ENCODE measurements at places on chromosomes 4 and X. TPM values are rescaled to one million over a fixed set of nuclear protein-coding genes. Genes with fewer than 3 reads are reported as not detected.

ARX gene
- total RNA-seq = 0.53 TPM

HSD17B11 gene
- total RNA-seq = 140 TPM

GRCh38 chr4:87745064-87745807 is 54.1 kb upstream of the IBSP start:
- H3K36me3 ChIP-seq = no peaks in the 10 kb centered on the region
- no peaks in the 10 kb centered on the region for H3K4me1 ChIP-seq
- no peak overlapping the region for H3K4me3 ChIP-seq
- no peaks in the 10 kb centered on the region for H3K27me3 ChIP-seq

GRCh38 chr4:134122903-134123302 is 78.7 kb downstream of the PABPC4L start:
- H3K4me1 ChIP-seq = no peaks in the 10 kb centered on the region
- H3K27me3 ChIP-seq = no peaks in the 10 kb centered on the region
- H3K27ac ChIP-seq = no peak overlapping the region
- no peak overlapping the region for H3K4me3 ChIP-seq
- no peaks in the 10 kb centered on the region for H3K36me3 ChIP-seq
- DNase-seq = no peak

- H3K27me3 ChIP-seq = no peaks in the 10 kb centered on the region
- peak overlapping the region; percentile 24 for H3K27ac ChIP-seq
- no peak overlapping the region for H3K4me3 ChIP-seq
- no peak for DNase-seq
- H3K36me3 ChIP-seq = peaks cover 13% of the 10 kb centered on the region
These were observed 29.2 kb downstream of the SMIM14 start for GRCh38 chr4:39609454-39609931.

SLC39A8 gene
- total RNA-seq = 370 TPM

EGF gene
- 3.5 TPM for total RNA-seq

RHOXF2B gene
- not detected for total RNA-seq

DNA sequence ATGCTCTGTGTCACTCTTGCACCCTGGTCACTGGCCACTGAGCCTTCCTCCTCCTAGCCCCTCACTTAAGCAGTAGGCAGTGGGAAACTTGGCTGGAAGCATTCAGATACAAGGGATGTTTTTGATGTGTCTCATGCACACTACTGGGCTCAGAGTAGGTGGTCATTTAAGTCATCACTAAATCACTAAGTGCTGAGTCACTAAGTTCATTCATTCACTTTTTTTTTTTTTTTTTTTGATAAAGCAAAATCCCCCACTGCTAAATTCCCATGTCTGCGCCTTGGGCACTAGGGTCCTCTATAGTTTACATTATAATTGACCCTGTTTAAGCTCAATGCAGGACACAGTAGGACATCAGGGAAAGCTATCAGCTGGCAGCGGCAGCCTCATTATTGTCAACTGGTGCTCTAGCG is 182.4 kb upstream of the MBNL3 start:
- H3K36me3 ChIP-seq = no peaks in the 10 kb centered on the region
- H3K27ac ChIP-seq = no peak overlapping the region
- DNase-seq = no peak
- H3K4me3 ChIP-seq = no peak overlapping the region
- no peaks in the 10 kb centered on the region for H3K4me1 ChIP-seq
- H3K27me3 ChIP-seq = no peaks in the 10 kb centered on the region

DNA sequence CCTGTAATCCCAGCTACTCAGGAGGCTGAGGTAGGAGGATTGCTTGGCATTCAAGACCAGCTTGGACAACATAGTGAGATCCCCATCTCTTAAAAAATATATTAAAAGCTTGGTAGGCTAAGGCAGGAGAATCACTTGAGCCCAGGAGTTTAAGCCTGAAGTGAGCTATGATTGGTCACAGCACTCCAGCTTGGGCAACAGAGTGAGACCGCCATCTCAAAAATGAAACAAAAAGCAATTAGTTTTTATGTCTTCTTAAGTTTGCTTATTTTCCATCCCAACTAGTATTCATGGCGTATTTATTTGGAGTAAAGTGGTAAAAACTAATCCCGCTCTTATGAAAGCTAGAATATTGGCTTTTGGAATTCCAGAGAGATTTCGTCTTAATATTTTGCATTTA is 25.4 kb upstream of the PDE5A start:
- no peak overlapping the region for H3K27ac ChIP-seq
- no peaks in the 10 kb centered on the region for H3K36me3 ChIP-seq
- no peaks in the 10 kb centered on the region for H3K27me3 ChIP-seq
- DNase-seq = no peak

FAM241A gene
- 5.0 TPM for total RNA-seq

MYOZ2 gene
- total RNA-seq = not detected

GRCh38 chr4:104942990-104943743 is 203.5 kb upstream of the TET2 start:
- no peak for DNase-seq
- no peak overlapping the region for H3K27ac ChIP-seq
- H3K4me3 ChIP-seq = no peak overlapping the region
- no peaks in the 10 kb centered on the region for H3K4me1 ChIP-seq
- no peaks in the 10 kb centered on the region for H3K36me3 ChIP-seq

ESX1 gene
- not detected for total RNA-seq

- H3K4me3 ChIP-seq = no peak overlapping the region
- H3K27ac ChIP-seq = no peak overlapping the region
- no peaks in the 10 kb centered on the region for H3K36me3 ChIP-seq
These were observed 108.8 kb upstream of the CENPE start for GRCh38 chr4:103306870-103307375.

DNA sequence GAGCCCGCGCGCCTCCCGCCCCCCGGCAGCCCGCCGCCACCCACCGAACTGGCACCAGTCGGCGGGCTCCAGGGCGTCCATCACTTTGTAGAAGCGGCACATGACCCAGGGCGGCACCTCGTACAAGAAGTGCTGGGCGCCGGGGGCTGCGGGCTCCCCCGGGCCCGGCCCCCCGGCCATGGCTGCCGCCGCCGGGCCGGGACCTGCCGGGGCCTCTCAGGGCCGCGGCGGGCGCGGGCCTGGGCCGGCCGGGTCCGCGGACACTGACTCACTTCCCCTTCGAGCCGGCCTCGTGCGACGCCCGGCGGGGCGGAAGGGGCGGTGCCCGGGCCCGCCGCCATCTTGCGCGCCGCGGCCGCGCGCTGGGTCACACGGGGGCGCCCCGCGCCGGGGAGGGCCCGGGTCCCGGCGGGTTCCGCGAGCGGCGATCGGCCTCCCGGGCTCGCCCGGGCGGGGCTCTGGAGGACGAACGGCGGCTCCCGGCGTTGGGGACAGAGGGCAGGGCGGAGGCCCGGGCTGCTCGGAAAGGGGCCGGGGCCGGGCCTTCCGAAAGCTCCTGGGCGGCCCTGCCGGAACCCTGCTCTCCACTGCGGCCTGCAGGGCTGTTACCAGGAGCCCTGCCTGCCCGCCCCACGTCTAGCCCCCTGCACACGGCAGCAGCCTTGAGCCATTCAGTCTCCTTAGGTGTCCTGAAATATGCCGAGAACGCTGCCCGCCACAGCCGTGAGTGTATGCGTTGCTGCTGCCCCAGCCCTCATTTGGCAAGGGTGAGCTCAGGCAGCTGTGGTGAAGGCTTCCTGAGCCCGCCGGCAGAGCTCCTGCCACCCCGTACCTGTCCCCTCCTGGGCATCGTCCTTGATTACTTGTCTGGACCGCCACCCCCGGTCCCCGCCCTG is at the start of gene IRAK1:
IRAK1 (minus strand) TSS at position 270 of the 896 bp plus-strand sequence; CDS start at position 180, 90 bp downstream.
- peak within 1 kb of the TSS; percentile 61 for H3K4me3 ChIP-seq
- H3K27ac ChIP-seq = peak within 1 kb of the TSS; percentile 86
- DNase-seq = peak; percentile 71

NDUFA1 gene
- total RNA-seq = 79.2 TPM

- H3K4me3 ChIP-seq = no peak overlapping the region
- no peak overlapping the region for H3K27ac ChIP-seq
- no peaks in the 10 kb centered on the region for H3K36me3 ChIP-seq
- DNase-seq = no peak
- no peaks in the 10 kb centered on the region for H3K27me3 ChIP-seq
- H3K4me1 ChIP-seq = no peaks in the 10 kb centered on the region
These were observed 242.1 kb upstream of the TRAM1L1 start for GRCh38 chr4:117327491-117327890.

- peak; percentile 67 for DNase-seq
- H3K4me1 ChIP-seq = peaks cover 17% of the 10 kb centered on the region
- no peaks in the 10 kb centered on the region for H3K36me3 ChIP-seq
These were observed 164.6 kb upstream of the BCOR start for GRCh38 chrX:40262157-40263013.

DNA sequence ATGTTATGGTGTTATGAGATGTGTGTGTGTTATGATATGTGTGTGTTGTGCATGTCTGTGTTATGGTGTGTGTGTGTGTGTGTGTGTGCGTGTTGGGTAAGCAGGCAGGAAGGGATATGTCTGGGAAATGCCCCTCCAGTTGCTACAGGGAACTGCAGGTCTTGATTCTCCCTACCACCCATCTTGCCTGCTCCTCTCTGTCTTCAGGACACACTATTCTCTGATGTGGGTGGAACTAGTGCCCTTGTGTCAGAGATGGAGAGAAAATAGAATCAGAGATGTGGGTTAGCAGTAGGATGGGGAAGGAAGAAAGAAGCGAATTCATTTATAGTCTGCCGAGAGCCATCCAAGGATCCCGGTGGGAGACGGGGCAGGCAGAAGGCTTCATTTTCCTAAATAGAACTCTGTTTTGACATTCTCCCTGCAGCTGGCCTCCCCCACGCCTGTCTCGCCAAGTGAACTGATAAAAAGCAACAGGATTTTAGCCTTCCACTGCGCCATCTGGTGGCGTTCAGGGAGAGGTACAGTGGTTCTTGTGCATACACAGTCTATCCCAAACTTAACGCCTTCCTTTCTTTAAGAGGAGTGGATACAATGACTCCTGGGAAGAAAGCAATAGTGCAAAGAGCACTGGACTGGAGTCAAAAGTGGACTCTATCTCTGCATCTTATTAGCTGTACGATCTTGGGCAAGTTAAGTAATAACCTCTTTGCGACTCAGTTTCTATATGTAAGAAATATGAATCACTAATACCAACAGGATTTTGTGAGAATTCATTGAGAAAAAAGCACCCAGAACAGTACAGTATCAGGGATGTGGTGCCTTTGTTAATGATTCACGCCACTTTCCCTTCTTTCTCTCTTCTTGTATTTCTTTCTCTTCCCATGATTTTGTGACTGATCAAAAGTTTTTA is 14.1 kb upstream of the MGST2 start:
- DNase-seq = peak; percentile 80
- H3K27me3 ChIP-seq = no peaks in the 10 kb centered on the region
- H3K36me3 ChIP-seq = no peaks in the 10 kb centered on the region
- no peak overlapping the region for H3K4me3 ChIP-seq
- no peak overlapping the region for H3K27ac ChIP-seq

DNA sequence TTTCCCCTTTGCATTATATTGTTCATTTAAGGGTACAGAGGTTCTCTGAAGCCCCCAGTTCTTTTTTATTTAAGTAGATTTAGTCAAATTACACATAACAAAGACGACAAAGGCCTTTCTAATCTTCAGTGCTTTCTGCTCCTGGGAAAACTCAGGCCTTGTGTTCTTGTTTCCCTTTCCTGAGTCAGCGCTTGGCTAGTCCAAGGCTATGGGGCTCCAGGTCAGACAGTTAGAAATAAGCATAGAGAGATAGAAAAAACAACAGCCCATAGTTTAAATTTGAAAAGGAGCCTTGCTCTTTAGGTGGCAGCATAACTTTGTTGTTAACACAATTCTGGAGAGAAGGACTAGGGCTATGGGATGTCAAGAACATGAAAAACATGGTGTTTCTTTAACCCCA is 97.3 kb downstream of the PPP1R2C start:
- H3K4me3 ChIP-seq = no peak overlapping the region
- H3K27ac ChIP-seq = no peak overlapping the region
- no peaks in the 10 kb centered on the region for H3K27me3 ChIP-seq
- H3K36me3 ChIP-seq = no peaks in the 10 kb centered on the region
- no peaks in the 10 kb centered on the region for H3K4me1 ChIP-seq
- no peak for DNase-seq

DNA sequence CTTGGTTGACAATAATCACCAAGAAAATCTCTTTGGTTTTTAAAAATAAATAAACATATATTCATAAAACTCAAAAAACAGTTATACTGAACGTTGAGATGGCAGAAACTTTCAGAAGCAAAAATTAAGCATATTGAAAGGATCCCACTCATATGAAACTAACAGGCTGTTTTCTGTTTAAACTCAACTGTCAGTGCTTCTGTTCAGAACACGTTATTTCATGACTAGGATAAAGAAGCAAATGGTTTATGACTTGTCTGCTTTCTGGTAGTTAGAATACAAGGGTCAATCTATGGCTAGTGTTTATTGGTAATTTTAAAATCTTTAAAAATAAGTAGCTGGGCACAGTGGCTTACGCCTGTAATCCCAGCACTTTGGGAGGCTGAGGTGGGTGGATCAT is 4.1 kb downstream of the GPR82 start:
- H3K27me3 ChIP-seq = no peaks in the 10 kb centered on the region
- H3K36me3 ChIP-seq = no peaks in the 10 kb centered on the region
- peaks cover 4% of the 10 kb centered on the region for H3K4me1 ChIP-seq

- H3K4me3 ChIP-seq = no peak overlapping the region
- H3K27me3 ChIP-seq = no peaks in the 10 kb centered on the region
- H3K4me1 ChIP-seq = peaks cover 48% of the 10 kb centered on the region
- H3K27ac ChIP-seq = peak overlapping the region; percentile 69
- H3K36me3 ChIP-seq = no peaks in the 10 kb centered on the region
These were observed 5.4 kb upstream of the SH3BP2 start for GRCh38 chr4:2787230-2788100.

GRCh38 chrX:103783971-103784370 is 7.3 kb downstream of the PLP1 start:
- H3K4me1 ChIP-seq = no peaks in the 10 kb centered on the region
- H3K27me3 ChIP-seq = no peaks in the 10 kb centered on the region
- DNase-seq = no peak
- no peaks in the 10 kb centered on the region for H3K36me3 ChIP-seq

- no peak overlapping the region for H3K4me3 ChIP-seq
- no peaks in the 10 kb centered on the region for H3K27me3 ChIP-seq
- no peaks in the 10 kb centered on the region for H3K36me3 ChIP-seq
- DNase-seq = no peak
These were observed 135.3 kb upstream of the LDB2 start for GRCh38 chr4:17033768-17034181.

- no peak overlapping the region for H3K4me3 ChIP-seq
- no peak overlapping the region for H3K27ac ChIP-seq
- H3K36me3 ChIP-seq = no peaks in the 10 kb centered on the region
- no peak for DNase-seq
- H3K27me3 ChIP-seq = no peaks in the 10 kb centered on the region
These were observed 104.3 kb downstream of the CORIN start for GRCh38 chr4:47733302-47734175.

DNA sequence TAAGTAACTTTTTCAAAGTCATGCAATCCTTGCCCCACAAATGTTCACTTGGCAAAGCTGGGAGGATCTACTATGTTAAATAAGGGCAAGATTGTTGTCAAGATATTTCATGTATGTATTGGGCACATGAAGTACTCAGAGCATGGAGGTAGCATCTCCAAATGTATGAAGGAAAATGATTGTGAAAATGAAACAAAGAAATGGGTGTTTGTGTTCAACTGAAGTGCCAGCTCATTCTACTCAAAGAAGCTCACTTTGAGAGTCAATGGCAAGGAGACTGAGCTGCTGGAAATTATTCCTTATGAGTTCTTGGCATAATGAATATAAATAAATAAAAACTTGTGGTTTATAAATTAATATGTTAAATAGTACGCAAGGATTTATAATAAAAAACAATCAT is 124.5 kb upstream of the ARSJ start:
- no peak overlapping the region for H3K27ac ChIP-seq
- H3K4me1 ChIP-seq = no peaks in the 10 kb centered on the region
- no peaks in the 10 kb centered on the region for H3K36me3 ChIP-seq
- H3K4me3 ChIP-seq = no peak overlapping the region
- H3K27me3 ChIP-seq = no peaks in the 10 kb centered on the region

All from lower lobe of right lung (tissue), 2 donors.